ENCODE measurements at places on chromosomes 11 and 22.

GRCh38 chr22:44496844-44497217 is 1.2 kb downstream of the RTL6 start:
- no peak for DNase-seq

GRCh38 chr11:931385-931784 is 5.7 kb downstream of the AP2A2 start:
- no peak for DNase-seq

GRCh38 chr11:43508511-43508918 is 149.8 kb downstream of the TTC17 start:
- DNase-seq: no peak

DNA sequence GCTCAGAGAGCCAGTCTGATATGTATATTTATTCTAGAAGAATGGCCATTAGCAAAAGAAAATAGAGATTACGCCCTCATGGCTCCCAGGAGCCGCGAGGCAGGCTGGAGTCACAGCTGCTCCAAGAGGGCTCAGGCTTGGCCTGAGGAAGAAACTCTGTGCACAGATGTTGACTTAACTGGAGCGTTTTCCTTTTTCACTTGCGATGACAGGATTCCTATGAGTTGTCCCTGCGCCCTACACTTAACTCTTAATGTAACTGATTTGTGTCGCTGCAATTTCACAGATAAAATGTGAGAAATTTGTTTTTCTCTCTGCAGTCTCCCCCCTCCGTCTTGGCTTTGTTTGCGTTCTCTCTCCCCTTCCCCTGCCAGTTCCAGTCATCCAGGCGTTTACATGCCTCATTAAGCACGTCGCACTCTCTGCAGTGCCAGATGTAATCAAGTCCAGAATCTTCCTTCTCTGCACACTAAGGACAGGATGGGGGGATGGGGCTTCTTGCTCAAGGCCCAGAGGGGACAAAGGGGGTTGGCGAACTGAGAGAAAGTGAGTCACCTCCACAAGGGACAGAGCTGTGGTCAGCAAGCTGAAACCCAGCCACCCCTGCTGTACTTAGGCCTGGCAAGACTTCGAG is 1060.1 kb downstream of the NTM start:
- no peak for DNase-seq

DNA sequence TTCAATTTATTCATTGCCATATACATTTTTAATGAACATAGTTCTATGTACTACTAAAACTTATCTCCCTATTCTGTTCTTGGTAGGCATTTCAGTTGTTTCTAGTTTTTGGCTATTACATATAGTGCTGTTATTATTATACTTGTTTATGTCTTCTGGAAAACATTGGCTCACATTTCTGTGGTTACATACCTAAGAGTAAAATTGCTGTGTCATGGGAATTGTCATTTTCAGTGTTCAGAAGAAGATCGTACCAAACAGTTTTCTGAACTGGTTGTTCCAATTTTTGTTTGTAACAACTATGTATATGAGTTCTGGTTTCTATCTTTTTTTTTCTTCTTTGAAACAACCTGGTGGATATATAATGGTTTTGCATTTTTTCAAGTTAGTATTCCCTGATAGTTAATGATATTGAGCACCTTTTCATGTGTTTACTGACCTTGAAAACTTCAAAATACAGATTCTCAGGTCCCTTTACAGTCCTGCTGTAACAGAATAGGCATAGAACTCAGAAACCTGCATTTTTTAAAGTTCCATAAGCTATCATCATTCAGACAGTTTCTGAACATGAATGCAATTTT is 230.7 kb downstream of the JRKL start:
- no peak for DNase-seq

DNA sequence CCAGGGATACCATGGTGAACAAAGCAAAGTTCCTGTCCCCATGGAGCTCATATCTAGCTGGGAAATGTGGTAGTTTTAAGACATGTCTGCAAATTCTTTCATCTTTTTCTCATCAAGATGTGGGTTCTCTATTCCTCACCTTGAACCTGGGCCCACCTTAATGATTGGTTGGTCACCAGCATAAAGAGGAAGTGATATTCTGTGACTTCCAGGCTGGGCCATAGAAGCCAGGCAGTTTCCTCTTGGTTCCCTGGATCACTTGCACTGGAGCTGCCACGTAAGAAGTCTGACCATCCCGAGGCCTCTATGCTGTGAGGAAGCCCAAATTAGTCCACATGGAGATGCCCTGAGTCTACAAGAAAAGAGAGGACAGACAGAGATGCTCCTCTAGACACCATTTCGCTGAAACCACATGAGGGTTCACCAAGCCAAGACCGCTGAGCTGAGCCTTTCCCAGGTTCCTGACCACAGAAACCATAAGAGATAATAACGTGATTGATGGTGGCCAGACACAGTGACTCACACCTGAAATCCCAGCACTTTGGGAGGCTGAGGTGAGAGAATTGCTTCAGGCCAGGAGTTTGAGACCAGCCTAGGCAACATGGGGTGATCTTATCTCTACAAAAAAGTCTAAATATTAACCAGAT is 119.5 kb upstream of the ISX start:
- no peak for DNase-seq

DNA sequence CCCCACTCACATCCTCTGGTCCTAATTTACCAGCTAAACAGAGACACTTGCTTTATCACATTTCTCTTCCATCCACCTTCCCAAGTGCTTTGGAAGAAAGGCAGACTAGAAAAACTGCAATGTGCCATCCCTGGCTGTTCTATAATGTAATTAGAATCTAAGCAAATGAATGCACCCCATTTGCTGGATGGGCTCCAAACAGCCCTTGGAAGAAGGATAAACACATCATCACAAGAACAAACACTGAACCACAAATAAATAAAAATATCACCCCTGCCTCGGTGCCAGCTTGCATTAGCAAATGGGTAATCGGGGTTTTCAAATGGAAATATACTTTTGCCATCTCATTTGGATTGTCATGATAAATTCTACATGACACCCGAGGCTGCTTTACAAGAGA is 296.6 kb upstream of the ISX start:
- DNase-seq: no peak

DNA sequence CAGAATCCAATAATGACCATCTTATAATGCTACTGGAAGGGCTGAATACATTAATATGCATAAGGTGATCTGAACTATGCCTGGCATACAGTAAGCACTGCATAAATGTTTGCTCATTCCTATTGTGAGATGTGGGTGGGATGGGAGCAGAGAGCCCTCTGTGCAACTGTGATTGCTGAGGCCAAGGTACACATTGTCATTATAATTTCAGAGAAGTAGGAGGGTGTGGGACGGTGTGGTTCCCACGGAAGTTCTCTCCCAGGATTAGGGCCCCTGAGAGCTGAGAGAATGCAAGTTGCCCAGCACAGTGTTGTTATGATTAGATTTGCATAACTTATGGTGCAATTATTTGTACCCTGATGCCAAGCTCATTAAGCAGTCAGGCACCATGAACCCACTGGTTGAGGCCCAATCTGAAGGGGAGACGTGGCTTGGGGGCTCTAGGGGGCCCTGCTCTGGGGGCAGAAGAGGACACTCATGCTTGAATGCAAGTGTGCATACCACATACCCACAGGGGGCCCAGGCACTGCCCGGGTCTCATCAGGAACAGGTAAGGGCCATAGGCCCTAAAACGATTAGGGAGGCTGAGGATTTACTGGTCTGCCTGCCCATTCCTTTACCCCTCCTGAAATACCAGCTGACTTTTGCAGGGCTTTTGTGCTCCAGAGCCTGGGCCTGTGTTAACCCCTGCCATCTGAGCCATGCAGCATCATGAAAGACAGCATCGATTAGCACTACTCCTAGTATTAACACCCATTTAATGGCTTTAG is 72.8 kb downstream of the THAP12 start:
- no peak for DNase-seq

DNA sequence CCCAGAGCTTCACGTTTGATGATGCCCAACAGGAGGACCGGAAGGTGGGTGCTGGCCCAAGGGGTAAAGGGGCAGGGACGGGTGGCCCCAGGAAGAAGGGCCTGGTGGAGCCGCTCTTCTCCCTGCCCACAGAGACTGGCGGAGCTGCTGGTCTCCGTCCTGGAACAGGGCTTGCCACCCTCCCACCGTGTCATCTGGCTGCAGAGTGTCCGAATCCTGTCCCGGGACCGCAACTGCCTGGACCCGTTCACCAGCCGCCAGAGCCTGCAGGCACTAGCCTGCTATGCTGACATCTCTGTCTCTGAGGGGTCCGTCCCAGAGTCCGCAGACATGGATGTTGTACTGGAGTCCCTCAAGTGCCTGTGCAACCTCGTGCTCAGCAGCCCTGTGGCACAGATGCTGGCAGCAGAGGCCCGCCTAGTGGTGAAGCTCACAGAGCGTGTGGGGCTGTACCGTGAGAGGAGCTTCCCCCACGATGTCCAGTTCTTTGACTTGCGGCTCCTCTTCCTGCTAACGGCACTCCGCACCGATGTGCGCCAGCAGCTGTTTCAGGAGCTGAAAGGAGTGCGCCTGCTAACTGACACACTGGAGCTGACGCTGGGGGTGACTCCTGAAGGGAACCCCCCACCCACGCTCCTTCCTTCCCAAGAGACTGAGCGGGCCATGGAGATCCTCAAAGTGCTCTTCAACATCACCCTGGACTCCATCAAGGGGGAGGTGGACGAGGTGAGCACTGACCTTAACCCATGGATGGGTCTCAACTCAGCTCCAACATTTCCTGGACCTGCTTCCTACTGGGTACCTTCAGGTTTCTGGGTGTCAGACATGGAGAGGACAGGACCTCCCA is 2.0 kb downstream of the RIC8A start:
- DNase-seq: no peak

- DNase-seq: peak; percentile 50
These were observed 682 bp downstream of the PGAP2 start for GRCh38 chr11:3808861-3809623.

DNA sequence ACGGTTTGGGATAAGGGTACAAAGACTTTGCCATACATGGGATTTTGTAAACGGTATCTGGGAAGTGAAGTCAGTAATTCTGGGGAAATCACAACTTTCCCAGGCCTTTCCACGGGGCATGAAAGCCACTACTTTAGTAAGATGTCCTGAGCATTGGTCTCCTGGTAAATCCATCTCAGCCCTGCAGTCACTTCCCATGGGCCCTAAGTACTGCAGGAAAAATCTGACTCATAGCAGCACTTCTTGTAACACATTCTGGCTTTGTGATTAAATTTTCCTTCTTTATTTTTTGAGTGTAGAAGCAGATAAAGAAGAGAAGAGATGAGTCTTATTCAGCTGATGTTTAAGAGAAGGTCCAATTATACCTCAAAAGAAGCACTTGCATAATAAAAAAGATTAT is 67.6 kb downstream of the BLID start:
- no peak for DNase-seq

- DNase-seq: peak; percentile 56
These were observed 35.6 kb downstream of the AMPD3 start for GRCh38 chr11:10490398-10491241.

DNA sequence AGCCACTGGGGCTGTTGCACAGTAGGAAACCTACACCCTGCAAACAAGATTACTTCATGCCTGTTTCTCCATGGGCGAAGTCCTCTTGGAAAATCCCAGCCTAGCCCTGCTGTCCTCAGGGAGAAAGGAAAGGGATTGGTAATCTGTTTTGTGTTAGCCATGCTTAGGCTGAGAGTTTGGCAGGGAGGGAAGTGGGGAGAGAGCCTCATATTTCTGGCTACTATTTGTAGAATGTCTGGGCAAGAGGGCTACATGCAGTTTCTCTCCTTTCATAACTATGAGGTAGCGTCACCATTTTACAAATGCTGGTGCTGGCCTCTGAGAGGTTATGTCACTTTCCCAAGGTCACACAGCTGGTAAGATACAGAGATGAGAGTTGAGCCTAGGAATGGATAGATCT is 737 bp upstream of the MFRP start:
- peak; percentile 11 for DNase-seq

GRCh38 chr11:69818231-69818602 is 999 bp downstream of the FGF3 start:
- DNase-seq: no peak

DNA sequence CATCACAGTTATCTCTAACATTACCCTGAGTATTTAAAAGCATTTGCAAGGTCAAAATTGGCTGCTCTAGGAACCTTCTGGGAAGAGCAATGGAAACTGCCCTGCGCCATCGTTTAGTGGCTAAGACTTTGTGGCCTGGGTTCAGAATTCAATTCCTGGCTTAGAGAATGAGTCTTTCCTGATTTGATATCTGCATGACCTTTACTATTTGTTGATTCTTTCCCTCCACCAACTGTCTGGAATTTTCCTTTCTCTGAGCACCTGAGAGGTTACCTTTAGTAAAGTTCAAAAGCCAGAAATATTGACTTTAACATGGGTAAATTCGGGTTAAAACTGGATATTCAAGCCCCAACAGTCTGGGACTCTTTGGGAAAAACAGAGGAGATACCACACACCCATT is 43.0 kb upstream of the SLC5A12 start:
- no peak for DNase-seq

DNA sequence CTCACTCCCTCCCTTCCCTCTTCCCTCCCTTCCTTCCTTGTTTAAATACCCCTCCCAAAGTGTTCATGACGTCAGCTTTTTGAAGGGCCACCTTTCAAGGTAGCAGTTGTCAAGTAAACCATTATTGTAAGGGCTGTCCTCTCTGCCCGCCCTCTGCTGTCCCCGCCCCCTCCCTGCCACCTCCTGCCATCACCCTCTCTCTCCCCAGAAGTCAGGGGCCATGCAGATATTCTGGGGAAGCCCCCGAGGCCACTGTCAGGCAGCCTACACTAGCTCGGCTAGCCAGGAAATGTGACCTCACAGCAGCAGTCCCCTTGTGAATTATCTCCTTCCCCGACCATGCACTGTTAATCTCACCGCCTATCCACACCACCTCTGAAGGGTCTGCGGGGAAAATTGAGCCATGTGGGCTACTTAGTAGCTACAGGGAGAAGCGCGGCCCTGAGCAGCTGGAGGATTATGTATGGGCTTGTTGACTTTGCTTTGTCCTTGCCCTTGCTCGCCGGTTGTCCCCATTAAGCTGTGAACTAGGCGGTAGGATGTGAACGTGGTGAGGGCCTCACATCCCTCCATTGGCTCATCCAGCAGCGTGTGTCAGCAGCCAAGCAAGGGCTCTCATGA is 42.1 kb upstream of the ATXN10 start:
- no peak for DNase-seq

DNA sequence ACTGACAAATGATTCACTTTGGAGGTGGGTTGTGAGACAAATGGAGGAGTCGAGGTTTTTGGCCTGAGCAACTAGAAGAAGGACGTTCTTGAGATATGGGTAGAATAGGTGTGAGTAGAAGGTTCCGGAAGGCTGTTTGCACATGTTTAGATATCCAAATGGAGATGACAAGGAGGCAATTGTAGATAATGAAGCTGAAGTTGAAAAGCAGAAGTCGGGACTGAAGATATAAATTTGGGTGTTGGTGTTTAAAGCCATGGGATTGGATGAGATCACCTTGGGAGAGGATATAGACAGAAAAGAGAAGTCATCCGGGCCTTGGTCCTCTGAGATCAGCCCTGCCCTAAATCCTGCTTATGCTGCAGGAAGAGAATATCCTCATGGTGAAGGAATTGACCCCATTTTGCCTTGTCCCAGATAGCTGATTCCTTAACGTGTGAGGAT is 75.5 kb upstream of the CD44 start:
- no peak for DNase-seq

DNA sequence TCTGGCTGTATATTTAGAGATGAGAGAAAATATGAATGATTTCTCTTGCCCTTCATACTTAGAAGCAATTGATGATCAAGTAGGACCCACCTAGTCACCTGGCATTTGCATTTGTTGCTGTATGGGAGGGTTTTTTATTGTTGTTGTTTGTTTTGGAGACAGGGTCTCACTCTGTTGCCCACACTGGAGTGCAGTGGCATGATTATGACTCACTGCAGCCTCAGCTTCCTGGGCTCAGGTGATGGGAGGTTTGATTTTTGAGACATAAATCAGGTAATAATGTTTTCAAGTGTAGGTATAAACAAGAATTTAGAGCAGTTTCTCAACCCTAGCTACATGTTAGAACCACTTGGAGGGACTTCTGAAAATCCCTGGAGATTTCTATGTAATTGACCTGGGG is 63.0 kb downstream of the TNRC6B start:
- DNase-seq: no peak

All from 8988T (cell line).